ENCODE measurements at places on chromosomes 2 and 18.

DNA sequence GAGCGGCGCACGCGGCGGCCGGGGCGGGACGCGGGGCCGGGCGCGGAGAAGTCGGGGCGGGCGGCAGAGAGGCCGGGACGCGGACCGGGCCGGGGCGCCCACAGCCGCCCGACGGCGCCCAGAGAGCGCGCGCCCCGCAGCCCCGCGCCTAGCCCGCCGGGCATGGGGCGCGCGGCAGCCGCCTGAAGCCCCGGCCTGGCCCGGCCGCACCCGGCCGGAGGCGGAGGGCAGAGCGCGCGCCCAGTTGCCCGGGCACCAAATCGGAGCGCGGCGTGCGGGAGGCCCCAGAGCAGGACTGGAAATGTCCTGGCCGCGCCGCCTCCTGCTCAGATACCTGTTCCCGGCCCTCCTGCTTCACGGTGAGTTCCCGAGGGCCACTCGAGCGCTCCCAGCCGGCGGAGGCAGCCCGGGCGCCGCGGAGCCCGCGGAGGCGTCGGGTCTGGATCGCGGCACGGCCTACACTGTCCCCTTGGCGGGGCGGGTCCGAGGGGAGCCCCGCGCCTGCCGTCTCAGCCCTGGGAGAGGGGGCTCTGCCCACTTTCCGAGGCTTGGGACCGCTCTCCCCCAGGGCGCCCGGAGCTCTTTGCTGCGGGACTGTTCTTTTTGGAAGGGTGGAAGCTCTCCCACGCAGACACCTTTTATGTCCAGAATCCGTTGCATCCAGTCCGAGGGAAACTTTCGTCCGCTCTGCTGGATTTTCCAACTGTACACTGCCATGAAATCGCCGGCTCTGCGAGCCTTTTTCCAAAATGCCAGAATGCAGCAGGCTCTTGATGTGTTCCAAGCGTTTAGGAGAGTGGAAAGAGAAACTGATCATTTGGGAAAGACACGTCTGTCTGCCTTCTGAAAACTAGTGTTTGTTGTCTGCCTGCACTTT, 484 bp downstream of the APCDD1 start:
- no peak for DNase-seq

- DNase-seq = no peak
Observed at GRCh38 chr2:130347220-130347925, 4.7 kb downstream of the IMP4 start.

DNA sequence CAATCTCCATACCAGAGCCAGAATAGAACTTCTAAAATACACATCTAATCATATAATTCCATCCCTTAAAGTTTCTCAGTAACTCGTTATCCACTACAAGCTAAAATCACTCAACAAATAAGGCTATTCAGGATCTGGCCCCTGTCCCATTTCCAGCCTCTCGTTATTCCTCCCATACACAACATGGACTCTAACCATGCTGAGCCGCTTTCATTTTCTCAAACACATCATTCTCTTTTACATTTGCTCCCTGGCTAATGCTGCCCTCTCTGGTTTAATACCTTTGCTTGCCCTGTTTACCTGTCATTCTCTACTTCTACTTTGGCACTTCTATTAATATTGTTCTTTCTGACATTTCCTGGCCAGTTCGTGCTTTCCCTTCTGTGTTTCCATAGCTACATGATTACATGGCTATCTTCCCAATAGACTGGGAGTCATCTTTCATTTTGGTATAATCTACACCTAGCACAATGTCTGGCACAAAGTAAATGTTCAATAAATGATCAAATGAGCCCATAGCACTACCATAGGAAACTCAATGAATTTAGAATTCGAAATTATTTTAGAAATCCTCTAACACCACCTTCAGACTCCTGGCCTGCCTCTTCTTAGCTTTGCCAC, 163.6 kb upstream of the VRK2 start:
- no peak for DNase-seq

- no peak for DNase-seq
Observed at GRCh38 chr2:151329998-151330397, 27.4 kb upstream of the TNFAIP6 start.

DNA sequence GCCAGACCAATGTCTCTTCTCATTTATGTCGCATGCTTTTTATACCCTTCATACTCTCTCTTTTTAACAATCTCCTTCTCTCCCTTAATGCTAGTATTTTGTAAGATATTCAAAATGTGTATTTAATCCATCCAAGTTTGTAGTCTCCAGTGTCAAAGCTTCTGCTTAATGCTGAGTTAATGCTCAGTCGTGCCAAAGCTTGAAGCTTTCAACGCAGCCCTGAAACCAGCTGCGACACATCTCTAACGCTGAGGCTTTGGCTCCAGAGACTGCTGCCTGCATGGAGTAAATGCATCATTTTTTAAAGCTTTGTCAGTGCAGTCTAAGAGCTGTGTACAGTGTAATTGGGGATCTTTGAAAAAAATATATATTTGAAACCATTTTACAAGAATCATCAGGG, 2108.8 kb upstream of the PIK3C3 start:
- DNase-seq = no peak

- no peak for DNase-seq
Observed at GRCh38 chr2:149735237-149735958, 147.8 kb upstream of the MMADHC start.

GRCh38 chr2:85872536-85873161, 16.1 kb downstream of the ST3GAL5 start:
- DNase-seq = no peak

DNA sequence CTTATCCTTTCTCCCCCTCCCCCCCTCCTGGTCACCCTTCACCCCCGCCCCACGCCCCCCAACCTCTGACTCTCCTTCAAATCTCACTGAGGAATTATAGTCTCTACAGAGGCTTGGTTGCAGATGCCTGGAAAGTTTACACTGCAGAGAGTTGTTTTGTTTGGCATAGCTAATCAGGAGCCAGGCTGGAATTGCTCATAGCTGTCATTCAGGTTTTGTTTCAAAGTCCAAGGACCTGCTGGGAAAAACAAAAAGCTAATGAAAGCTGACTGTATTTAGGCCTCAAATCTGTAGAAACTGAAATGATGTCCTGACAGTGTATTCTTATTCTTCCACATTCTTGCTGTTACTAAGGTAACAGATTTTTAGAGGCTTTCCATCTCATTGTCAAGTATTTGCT, 22.6 kb downstream of the GREB1L start:
- no peak for DNase-seq

GRCh38 chr2:102282678-102283091, 28.7 kb upstream of the IL1RL1 start:
- DNase-seq = no peak

- no peak for DNase-seq
Observed at GRCh38 chr2:124884315-124884714, 859.2 kb downstream of the CNTNAP5 start.

DNA sequence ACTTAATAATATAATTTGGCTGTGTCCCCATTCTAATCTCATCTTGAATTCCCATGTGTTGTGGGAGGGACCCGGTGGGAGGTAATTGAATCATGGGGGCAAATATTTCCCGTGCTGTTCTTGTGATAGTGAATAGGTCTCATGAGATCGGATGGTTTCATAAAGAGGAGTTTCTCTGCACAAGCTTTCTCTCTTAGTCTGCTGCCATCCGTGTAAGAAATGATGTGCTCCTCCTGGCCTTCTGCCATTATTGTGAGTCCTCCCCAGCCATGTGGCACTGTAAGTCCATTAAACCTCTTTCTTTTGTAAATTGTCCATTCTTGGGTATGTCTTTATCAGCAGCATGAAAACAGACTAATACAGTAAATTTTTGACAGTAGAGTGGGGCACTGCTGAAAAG, 102.5 kb upstream of the LTBP1 start:
- DNase-seq = no peak

DNA sequence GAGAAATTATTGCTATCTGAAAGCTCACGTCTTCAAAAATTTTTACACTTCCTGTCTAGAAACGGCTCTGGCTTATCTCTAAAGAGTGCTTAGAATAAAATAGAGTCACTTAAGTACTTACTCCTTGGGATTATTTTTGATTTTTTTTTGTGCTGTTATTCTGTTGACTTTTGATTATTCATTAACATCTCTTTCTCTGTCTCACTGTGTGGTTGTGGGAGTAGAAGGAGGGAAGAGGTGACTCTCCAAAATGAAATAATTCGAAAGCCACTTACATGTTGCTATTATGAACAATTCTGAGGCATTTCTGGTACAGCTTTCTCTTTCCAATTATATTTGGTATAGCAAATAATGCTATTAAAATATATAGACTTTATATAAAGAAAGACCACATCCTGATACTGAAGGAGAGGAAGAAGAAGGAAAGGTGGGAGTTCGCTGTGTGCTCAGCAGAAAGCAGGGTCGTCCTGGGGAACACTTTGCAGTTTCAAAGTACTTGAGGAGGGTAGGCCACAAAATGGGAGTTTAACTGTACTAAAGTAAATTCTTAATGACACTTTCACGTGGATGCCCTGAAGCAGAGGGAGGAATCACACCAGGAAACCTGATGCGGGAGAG, 9.6 kb upstream of the MMADHC start:
- no peak for DNase-seq

GRCh38 chr2:191637182-191638078, 40.5 kb upstream of the NABP1 start:
- DNase-seq = no peak

DNA sequence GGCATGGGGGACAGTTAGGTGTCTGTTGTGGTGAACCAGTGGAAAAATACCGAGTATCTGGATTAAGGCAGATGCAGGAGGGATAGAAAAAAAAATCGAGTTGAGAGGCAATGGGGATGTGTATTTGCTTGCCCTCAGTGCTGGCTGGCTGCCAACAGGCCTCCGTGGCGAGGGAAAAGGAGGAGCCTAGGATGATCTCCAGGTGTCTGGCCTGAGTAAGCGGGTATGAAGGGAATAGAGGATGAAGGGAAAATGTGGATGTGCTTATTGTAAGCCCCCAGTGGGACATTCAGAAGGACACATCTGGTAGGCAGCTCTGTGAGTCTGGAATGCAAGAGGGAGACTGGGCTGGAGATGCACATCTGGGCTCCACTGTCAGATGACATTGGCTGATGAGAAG, 22.8 kb downstream of the KCNS3 start:
- DNase-seq = no peak

DNA sequence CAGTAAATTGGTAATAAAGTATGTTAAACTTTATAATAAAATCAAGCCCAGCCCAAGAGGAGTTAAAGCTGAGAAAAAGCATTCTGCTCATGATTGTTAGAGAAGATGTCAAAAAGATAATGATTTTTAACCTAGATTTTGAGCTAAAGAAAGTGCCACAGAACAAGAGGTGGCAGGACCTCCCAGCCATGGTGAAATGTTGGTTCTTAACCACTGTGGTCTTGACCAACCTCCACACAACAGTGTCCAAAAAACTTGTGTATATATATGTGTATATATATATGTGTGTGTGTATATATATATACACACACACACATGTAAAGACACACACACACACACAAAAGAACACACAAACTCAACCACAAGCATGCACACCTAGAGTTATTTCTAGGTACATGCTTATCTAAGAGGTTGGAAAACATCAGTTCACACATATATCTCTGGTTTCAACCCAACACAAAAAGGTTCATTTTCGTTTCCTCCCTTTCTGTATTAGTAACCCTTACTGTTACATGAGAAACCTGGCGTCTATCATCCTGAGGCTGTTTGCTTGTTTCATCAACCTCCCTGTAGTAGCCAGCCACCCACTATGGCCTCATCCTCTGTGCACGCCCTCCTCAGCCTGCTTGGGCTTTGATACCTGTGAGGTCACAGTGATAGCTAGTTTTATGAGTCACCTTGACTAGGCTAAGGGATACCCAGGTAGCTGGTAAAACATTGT, 631.8 kb upstream of the ID2 start:
- DNase-seq = no peak

DNA sequence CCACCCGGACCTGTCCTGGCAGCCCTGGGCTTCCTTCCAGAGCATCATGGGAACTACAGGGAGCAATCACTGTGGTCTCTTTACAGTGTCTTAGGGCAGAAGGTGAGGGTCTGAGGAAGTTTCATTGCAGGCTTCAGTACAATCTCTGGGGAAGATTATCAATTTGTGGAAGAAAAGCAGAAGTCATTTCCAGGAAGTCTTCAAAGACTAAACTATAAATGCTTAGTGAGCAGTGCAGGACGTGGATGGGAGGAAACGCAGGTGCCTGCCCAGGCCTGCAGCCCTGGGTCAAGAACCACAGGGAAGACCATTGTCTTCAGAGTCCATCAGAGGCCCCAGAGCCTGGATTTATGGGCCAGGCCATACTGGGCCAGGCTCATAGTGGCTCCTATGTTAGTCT, 54.3 kb downstream of the INO80C start:
- no peak for DNase-seq

DNA sequence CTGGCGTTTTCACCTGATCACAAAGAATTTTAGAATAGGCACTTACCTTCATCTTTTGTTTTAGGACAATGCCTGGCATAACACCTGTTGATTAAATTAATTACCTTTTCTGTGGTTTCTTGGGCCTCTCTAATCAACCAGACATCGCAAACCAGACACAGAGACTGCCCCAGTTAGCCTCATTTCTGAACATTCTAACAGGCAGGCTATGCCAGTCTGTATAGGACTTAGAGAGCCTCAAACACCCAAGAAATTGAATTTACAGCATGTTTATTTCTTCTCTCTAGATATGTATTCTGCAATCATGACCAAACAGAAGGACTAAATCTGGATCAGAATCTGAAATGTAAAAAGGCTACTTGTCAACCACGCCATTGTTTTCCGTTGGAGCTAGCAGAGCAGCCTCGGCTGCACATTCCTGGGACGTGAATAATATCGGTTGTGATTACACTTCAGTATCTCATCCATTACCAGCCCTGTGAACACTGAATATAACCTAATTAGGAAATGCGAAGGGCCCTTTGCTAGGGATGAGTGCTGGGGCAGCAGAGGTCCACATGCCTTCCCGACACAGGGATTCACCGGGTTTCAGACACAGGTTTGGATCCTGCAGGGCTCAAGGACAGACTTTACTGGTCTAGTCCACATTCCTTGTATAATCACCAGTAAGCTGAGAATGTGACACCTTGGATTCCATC, 17.5 kb upstream of the CDC42EP3 start:
- no peak for DNase-seq

GRCh38 chr2:39620067-39620466, 45.6 kb upstream of the TMEM178A start:
- DNase-seq = no peak

DNA sequence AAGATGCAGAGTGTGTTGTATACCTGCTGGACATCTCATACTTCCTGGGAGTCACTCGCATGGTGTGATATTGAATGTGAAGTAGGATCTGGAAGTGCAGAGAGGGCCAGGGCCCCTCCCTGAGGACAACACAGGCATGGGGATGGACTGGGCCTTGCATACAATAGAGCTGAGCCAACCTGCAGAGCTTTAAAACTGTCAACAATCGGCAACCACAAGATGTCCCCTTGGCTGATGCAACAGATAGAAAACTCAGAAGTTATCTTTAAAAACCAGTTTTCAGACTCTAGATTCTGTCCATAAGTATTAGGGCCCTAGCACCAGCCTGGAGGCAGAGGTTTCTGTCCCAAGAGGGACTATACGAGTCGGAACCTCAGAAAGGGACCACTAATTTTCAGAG, 19.7 kb downstream of the EVA1A start:
- no peak for DNase-seq

DNA sequence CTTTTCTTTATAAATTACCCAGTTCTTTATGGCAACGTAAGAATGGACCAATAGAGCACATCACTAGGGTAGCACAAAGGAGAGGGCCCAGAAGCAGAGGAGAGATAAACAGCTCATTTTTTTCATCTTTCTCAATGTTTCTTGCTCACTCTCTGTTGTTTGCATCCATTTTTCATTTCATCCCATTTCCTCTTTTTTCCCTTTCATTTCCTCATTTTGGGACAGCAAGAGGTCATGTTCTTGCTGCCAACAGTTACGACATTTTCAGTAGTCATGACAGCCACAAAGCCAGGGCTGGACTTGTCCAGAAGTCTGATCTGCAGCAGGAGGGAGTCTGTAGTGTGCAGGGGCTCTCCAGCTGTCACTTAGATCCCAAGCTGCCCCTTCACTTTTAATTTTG, 52.7 kb upstream of the CYP1B1 start:
- no peak for DNase-seq

All from stimulated activated CD4-positive, alpha-beta T cell treated with anti-CD3 and anti-CD28 coated beads, TNF-alpha, amount 100 ng/mL, for 1 hour (primary cell).